Amygdala (tissue), 56 donors: ENCODE measurements at places on chromosomes 11 and 22.
A peak's percentile ranks its signal among the peaks of the same experiment; 100 is the strongest.

DNA sequence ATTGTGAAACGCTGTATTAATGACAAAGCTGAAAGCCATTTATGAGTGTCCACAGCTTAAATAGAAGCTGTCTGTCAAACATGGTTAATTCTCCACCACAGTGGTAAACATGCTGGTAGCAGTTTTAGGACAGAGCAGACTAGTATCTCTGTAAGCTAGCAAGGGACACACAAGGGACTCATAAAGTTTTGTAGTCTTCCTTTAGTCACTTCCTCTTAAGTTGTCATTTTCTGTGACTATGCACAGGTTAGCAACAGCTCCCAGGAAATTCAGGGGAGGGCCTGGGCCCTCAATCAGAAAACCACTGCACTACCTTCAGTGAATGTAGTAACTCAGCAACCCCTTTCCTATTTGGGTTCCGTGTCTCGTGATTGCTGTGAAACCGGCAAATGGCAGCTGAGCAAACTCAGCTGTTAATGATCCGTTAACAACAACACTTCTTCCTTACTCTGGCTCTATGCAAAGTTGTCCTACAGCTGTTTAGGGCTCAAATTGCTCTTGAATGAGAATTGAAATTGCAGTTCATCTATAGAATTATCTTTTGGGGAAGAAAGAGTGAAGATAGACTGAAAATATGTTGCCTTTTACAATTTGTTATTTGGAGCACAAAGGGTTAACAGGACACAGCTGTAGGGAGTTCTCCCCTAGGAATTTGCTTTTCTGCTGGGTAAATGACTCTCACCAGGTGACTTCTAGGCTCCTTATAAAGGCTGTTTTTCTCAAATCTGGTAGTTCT lies at the start of gene MMP26:
TSS of gene MMP26 (plus strand) at position 731 of the 736 bp plus-strand sequence.
- no peak for DNase-seq

- DNase-seq, result no peak
Observed at GRCh38 chr11:70109006-70109405, 30.9 kb downstream of the ANO1 start.

GRCh38 chr11:71284525-71285092 lies 32.2 kb upstream of the SHANK2 start:
- DNase-seq, result no peak

DNA sequence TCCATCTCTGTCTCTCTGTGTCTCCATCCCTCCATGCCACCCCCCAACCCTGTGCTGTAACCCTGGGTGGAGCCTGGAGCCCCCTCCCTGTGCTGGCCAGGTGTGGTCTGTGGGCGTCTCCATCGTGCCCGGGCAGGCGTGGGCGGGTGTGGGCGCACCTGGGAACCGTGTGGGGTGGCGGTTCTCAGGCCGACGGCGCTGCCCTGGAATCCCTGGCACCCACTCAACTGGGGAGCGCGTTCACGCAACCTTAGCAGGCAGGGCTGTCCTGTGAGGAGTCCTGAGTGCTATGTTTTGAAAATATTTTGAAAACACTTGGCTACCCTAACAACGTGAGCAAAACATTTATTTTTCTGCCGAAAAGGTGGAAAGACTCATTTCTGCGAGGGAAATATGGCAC lies 4.7 kb downstream of the TNNT3 start:
- no peak for DNase-seq

DNA sequence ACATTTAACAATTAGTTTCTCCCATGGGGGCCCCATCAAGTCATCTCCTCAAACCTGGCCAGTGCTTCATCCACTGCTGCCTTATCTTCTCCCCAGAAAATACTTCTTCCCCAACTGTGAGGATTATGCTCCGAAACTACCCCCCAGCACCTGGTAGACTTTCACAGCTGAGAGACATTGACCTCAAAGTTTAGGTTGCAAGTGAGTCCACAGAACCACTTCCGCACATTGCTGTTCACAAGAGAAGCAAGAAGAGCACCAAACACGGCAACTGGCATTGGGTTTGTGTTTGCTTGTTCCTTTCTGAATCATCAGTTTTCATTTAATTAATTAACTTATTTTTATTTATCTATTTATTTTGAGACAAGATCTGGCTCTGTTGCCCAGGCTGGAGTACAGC lies 6.1 kb downstream of the MCHR1 start:
- no peak for DNase-seq

- DNase-seq, result no peak
Observed at GRCh38 chr22:37020192-37020479, 594 bp downstream of the MPST start.

DNA sequence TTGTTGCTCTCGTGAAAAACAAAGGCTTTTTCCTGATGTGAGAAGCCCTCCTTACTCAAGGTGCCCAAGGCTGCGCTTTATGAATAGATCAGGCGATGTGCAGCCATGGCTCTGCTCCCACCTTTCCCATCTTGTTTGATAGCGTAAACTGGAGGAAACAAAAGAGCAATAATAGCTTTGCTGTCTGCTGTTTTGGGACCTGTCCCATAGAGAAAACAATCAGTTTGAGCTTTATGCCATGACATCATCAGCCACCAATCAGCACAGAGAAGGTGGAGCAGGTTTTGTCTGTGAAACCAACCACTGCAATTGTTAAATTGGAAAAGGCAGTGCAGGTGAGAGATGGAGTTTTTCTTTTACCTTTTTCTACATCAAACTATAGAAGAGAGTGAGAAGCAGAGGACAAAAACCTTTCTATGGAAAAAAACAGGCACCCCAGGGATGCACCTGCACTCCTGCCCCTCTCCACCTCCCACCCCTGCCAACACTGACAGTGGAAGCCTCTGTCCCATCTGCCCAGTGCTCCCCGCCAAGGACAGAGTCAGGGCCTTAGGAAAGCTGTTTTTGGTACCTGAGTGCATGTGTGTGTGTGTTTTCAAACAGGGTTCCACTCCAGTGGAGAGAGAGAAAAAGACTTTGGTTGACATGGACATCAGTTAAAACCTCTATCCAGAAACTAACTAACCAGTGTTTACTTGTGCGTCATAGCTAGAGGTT lies 80.7 kb downstream of the MICAL3 start:
- DNase-seq, result no peak

- no peak for DNase-seq
Observed at GRCh38 chr11:68007498-68008380, 2.4 kb upstream of the ALDH3B1 start.

DNA sequence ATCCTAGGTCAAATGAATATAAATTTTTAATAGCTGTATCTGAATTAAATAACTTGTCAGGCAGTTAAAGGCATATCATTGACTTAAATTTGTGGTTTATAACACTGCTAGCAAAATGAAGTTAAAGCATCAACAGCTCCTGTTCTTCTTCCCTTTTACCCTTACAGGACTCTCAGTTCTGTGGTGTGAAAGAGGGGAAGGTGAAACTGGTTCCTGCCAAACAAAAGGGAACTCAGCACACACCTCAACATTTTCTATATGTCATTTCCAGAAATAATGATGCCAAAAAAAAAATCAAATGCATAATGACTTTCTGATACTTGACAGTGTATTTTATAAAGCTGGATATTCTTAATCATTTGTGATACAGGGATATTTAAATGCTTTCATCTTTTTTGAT lies 21.2 kb downstream of the ARL14EP start:
- DNase-seq, result no peak

DNA sequence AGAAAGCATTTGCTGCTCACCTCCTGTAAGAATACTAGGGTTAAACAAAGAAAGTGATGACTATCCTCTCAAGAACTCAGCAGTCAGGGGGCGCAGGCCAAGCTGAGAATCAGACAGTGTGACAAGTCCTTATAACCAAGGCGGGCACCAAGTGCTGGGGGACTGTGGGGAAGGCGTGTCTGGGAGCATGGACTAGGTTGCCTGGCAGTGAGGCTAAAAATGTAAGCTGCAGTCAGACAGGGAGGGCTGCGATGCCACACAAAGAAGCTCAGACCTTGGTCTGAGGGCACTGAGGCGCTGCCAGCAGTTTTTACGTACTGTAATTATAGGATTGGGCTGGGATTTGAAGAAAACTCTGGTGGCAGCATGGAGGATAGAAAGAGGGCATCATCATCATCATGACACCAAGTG lies 73.7 kb downstream of the FLI1 start:
- DNase-seq, result no peak

GRCh38 chr11:17479284-17480214 lies 2.9 kb upstream of the ABCC8 start:
- peak; percentile 9 for DNase-seq

DNA sequence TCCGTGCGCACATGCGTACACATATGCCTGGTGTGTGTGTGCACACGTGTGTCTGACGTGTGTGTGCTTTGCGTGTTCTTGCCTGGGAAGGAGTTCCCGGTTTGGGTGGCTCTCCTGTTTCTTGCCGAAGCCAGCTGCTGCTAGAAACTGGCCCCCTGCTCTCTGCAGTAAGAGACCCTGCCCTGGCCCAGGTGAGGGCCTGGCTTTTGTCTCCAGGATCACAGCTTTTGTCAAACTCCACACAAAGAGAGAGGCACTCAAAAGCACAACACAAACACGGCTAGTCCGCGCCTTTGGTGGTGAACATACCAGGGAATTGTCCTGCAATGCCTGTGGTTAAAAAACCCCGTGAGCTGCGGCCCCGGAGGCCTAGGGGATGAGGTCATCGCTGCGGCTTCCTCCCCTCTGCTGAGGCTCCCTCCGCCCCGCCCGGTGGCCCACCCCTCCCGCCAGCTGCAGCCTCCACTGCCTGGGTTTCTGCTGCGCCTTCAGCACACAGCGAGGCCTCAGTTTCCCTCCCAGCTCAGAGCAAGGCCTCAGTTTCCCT lies 88.9 kb downstream of the KCNQ1 start:
- DNase-seq, result no peak

DNA sequence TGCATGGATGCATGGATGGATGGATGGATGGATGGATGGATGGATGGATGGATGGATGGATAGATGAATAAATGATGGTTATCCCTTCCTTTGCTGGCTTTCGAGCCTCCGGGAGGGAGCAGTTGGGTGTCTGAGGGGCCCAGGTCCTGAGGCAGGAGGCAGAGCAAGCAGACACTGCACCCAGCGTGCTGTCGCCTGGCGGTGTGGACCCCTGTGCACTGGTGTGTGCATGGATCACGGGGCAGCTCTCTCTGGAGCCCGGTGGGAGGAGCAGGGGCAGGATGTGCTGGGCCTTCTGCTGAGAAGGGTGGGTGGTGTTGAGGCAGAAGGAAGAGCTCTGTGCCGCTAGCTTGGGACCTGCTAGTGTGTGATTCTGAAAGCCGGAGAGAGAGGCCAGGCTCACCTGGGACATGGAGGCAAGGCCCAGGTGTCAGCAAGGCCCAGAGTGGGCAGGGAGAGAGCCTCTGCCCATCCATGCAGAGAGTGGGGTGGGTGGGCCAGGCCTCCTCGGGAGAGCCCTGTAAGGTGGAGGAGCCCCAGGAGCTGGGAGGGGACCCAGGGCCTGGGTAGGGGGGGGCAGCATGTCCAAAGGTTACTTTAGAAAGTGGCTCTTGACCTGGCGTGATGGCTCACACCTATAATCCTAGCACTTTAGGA lies 254.4 kb downstream of the BRD1 start:
- no peak for DNase-seq

DNA sequence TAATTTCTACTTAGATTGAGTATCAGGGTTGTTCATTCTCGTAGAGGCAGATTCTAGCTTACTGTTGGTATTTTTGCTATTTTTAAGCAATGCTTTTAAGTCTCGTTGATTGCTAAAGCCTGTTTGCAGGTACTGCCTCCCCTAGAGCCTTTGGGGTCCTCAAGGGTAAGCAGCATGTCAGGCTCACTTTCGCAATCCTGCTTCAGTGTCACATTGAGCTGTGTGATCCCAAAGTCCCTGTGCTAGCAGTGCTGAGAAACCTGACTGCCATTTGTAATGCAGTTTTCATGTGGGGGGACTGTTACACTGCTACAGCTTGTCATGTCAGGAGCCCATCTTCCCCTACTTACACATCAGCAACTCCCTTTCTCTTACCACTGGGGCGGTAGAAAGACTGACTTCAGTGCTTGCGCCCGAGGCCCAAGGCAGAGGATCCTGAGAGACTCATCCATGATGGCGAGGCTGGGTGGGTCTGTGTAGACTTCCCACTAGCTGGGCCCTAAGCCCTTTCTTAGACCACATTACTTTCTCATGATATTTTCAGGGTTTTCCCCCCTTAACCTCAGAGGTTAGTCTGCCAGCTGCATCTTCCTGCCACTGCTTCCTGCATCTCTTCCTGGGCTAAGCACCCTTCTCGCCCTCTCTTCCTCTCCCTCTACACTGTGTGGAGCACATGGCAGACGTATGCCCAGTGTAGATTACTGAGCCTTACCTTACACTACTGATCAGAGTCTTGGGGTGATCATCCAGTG lies 40.8 kb upstream of the ST14 start:
- DNase-seq, result no peak

DNA sequence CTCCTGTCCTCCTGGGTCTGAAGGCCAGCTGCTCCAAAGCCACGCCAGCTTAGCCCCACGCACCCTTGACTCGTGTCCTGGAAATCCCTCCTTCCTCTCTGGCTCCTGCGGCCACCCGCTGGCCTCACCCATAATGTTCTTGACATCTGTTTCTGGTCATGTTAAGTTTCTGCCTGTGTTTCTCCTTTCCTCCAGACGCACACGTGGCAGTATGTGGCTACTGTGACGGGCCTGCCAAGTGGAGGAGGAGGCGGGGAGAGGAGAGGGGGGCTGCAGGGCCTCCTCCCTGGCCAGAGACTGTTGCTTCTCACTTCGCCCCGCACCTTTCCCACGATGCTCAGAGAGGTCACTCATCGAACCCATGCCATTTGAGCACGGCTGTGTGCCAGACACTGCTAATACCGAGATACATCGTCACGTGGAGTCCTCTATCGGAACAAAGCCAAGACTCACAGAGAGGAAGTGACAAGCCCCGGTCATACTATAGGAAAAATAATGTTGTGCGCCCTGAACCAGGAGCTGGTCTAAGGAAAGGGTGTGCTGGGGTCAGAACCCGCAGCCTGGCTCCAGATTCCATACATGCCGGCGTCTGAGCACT lies 11.5 kb downstream of the C1QTNF6 start:
- no peak for DNase-seq

DNA sequence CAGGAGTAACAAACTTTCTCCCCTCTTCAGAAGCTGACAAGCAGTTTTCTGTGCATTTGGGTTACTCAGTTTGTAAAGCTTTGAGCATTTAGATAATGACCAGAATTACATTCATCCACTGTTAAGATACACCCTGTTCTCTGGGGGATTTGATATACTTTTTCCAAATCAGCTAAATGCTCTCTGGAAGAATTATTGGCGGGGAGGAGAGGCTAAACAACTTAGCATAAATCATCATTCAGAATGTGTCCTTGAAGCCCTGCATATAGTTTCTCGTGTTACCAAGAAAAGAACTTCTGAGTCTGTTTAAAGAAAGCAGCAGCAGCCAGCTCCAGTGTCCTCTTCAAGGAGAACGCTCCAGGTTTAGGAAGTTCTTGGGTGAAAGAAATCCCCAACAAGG lies 54.9 kb upstream of the LDLRAD3 start:
- DNase-seq, result no peak

- DNase-seq, result no peak
Observed at GRCh38 chr11:4862447-4863236, 13.6 kb upstream of the OR51S1 start.

- no peak for DNase-seq
Observed at GRCh38 chr11:121058941-121059340, 35.0 kb downstream of the TBCEL start.

DNA sequence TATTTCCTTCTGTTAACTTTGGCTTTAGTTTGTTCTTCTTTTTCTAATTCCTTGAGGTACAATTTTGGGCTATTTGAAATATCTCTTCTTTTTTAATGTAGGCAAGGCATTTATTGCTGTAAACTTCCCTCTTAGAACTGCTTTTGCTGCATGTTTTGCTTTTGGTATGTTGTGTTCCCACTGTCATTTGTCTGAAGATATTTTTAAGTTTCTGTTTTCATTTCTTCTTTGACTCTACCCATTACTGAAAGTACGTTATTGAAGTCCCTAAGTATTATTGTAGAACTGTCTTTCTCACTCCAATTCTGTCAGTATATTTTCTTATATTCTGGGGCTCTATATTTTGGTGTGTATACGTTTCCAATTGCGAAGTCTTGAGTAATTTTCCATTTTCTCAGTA lies 77.9 kb downstream of the KCNQ1OT1 start:
- DNase-seq, result no peak
